Effector CD4-positive, alpha-beta T cell (primary cell): ENCODE measurements at places on chromosomes 11 and 22.

DNA sequence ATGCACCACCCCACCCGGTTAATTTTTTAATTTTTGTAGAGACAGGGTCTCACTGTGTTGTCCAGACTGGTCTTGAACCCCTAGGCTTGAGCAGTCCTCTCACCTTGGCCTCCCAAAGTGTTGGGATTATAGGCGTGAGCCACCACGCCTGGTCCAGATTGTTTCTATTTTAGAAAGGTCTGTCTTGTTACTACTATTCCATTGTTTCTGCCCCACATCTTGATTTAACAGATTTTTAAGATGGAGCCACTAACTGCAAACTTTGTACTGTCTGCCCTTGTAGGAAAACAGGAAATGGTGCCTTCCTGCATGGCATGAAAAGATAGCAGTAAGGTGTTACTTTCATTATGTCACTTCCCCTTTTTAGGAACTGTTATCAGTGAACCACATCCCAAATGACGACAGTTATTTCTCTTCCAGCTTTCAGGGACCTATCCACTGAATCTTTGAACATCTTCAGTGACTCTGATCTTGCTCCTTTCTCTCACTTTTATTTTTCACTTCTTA lies 23.2 kb downstream of the TAF1D start:
- DNase-seq: no peak

DNA sequence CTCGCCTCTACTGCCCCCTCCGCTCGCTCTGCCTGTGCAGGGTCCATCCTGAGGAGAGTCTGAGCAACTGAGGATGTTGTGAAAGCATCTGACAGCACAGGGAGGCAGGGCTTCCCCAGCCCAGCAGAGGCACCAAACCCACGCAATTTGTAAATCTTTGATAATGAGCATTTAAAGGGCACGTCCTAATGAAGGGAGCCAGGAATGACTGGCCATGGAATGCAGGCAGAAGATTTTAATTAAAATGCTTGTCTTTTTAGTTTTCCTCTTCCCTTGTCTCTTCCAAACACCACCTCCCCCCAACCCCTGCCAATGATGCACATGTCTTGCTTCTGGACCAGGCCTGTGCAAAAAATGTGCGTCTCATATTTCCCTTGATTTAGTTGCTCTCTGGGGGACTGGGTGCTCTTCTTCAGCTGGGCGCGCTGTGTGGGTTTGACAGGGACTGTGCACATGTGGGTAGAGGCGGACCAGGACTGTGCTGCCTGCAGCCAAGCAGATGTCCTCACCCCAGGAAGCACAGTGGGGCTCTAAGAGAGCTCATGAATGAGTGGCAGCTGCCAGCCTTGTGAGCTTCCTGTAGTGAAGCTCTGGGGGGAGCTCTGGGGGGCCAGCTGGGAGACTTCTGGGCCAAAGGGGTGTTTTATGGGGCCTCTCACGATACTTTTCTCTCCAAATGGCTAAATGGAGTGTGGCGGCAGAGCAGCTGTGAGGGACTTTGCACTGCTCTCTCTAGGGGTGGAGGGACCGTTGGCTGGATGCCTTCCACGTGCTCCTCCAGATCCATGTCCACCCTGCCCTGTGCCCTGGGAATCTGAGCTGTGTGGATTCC lies 273.5 kb downstream of the ST3GAL4 start:
- no peak for DNase-seq

DNA sequence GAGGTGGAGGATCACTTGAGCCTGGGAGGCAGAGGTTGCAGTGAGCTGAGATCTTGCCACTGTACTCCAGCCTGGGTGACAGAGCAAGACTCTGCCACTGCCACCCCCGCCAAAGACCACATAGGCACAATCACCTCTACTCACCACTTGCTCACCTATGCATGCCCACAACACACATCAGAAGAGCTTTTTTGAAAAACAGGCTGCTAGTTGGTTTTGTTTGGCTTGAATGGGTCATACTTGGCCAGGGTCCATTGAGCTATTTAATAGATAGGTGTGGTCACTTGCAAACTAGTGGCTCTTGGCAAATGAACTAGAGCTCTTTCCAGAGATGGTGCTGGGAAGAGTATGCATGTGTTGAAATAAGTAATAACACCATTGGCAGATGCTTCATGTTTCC lies 80.1 kb downstream of the EMSY start:
- no peak for DNase-seq

DNA sequence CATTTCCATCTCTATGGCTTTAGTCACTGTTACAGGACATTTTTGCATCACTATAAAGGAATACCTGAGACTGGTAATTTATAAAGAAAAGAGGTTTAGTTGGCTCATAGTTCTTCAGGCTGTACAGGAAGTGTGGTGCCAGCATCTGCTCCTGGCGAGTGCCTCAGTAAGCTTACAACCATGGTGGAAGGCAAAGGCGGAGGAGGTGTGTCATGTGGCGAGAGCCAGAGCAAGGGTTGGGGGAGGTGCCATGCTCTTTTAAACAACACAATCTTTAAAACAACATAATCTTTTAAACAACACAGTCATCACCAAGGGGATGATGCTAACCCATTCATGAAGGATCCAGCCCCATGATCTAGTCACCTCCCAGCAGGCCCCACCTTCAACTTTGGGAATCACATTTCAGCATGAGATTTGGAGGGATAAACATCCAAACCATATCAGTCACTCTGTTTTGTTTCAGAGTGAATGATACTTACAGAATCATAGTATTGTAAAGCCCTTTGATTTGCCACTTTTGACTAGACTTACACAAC lies 103.3 kb downstream of the PDE3B start:
- DNase-seq: no peak

GRCh38 chr11:47378836-47379170 lies 456 bp upstream of the SPI1 start:
- no peak for DNase-seq

DNA sequence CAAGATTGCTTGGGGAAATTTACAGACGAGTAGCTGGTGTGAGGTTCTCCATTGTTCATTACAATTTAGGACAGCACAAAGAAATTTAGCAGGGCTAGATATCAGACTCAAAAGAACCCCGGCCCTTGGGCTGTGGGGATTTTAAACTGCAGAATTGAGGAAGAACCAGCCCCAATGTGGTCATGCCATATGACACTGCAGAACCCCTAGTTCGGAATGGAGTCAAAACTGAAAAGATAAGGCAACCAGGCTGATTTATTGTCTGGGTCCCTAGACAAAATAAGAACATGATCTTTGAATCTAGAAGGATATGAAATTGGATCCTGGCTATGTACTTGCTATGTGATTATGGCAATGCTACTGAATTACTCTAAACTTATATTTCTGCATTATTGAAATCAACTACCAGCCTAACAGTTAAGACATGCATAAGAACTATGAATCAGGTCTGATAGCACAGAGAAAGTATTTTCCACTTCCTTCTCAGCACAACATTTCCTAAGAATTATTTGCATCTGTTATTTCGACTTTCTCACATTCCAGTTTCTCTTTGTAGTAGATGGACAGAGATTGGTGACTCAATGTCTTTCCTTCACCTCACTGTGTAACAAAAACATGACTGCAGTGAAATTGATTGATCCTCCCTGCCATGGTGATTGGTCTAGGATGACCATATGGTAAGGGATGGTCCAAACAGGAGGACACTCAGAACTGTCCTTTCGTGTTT lies 13.2 kb downstream of the MMP3 start:
- no peak for DNase-seq

GRCh38 chr11:61971248-61972111 lies 4.0 kb upstream of the FTH1 start:
- no peak for DNase-seq

DNA sequence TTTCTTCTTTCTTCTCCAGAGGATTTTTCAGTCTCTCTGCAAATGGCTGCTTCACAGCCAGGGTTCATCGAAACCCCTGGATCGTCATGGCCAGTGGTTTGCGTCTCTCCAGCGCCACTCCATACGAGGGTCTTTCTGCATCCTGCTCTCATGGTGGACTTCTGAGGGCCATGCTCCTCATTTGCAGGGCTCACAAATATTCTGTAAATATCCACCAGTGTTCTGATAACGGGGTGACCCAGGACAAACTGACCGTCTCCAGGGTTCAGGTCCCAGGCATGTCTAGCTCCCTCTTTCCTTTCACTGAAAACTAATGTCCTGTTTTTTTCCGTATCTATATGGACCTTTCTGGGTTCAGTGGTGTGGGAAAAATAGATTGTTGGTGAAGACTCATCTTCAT lies 15.7 kb upstream of the VPREB1 start:
- no peak for DNase-seq

DNA sequence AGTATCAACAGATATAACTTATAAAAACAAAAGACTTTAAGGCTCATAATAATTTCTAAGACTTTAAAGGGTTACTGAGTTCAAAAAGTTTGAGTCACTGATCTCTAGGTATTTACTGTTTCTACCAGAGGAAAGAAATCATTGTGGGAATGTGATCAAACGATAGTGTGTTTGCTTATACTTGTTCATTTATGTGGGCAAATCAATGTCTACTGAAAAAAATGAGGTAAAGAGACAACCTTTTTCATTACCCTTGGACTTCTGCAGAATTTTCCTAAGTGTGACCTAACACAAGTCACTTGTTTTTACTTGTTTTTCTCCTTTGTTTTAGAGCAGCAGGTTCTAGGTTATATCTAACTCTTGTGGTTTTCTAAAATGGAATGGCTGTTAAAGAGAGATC lies 65.4 kb downstream of the PRR5L start:
- DNase-seq: no peak

- DNase-seq: no peak
Observed at GRCh38 chr22:37090920-37091695, 18.4 kb downstream of the TMPRSS6 start.

- DNase-seq: no peak
Observed at GRCh38 chr11:112368381-112368780, 107.7 kb upstream of the PLET1 start.

DNA sequence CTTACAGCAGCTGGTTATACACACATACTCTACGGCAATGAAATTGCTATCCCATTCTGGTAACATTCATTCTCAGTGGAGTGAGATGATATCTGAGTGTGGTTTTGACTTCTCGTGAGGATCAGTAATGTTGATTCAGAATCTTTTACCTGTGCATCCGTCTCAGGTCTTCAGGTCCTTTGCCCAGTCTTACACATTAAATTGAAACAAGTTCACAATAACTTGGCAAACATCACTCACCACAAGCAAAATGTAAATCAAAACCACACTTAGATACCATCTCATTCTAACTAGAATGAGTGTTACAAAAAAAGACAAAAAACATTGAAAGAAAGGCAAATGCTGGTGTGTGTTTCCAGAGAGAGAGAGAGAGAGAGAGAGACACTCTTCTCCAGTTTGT lies 14.0 kb downstream of the RGL4 start:
- no peak for DNase-seq

- no peak for DNase-seq
Observed at GRCh38 chr11:123475469-123475868, 45.4 kb downstream of the GRAMD1B start.

GRCh38 chr11:133945087-133945974 lies 11.4 kb downstream of the IGSF9B start:
- peak; percentile 64 for DNase-seq

- DNase-seq: no peak
Observed at GRCh38 chr11:67055812-67056211, 835 bp upstream of the RHOD start.

GRCh38 chr11:61294717-61295595 lies at the start of gene VWCE:
TSS of gene VWCE (minus strand) at chr11:61295316. CDS start at chr11:61295037, 279 bp downstream.
- peak; percentile 26 for DNase-seq

- peak; percentile 35 for DNase-seq
Observed at GRCh38 chr11:2466869-2467694, 22.3 kb downstream of the KCNQ1 start.

- DNase-seq: no peak
Observed at GRCh38 chr11:9138612-9139579, 47.5 kb upstream of the SCUBE2 start.

- DNase-seq: no peak
Observed at GRCh38 chr11:79431535-79431934, 9.3 kb downstream of the TENM4 start.

- no peak for DNase-seq
Observed at GRCh38 chr22:33923660-33924246, 3.5 kb upstream of the LARGE1 start.

- DNase-seq: no peak
Observed at GRCh38 chr11:119779195-119780071, 50.4 kb upstream of the NECTIN1 start.
